ENCODE measurements at places on chromosomes 3 and 15.
A peak's percentile ranks its signal among the peaks of the same experiment; 100 is the strongest.

- DNase-seq, result no peak
Observed at GRCh38 chr15:57704441-57704840, 2.1 kb upstream of the POLR2M start.

DNA sequence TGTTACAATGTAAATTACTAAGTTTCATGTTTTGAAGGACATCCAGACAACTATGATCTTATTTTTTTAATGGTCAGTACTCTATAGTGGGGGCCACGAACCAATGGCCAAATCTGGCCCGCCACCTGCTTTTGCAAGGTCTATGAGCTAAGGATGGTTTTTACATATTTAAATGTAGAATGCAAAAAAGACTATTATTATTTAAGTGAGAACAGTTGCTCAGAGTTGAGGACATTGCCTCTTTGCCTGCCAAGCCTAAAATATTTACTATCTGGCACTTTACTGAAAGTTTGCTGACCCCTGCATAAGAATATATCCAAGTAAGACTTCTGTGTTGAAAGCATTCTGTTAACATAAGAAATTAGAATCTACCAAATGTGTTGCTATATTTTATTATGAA lies 163.7 kb upstream of the MDFIC2 start:
- DNase-seq, result no peak

DNA sequence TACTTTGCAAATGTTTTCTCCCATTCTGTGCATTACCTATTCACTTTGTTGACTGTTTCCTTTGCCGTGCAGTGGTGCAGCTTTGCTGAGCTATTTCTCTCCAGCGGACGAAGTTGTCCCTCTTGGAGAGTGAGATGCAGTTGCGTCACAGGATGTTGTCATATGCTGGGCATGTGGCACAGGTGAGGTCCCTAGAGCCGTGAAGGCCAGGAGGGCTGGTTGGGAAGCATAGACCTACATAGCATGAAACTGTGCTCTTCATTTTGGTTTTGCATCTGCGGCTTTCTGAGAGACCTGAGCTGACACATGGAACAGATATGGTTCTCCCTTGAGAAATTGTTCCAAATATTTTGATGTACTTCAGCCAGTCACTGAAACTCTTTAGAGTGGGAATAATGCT lies 108.5 kb downstream of the CACNA1D start:
- no peak for DNase-seq

- DNase-seq, result no peak
Observed at GRCh38 chr15:58479941-58480340, 48.1 kb downstream of the LIPC start.

- DNase-seq, result peak; percentile 46
Observed at GRCh38 chr15:90994059-90994416, 297 bp downstream of the PRC1 start.
